ENCODE measurements at places on chromosomes 3 and 15.

- DNase-seq = no peak
Measured at GRCh38 chr3:42688016-42688415, 2.7 kb downstream of the KLHL40 start.

GRCh38 chr15:42065033-42065432 lies 29.3 kb downstream of the PLA2G4D start:
- no peak for DNase-seq

- no peak for DNase-seq
Measured at GRCh38 chr3:59101231-59101736, 51.5 kb upstream of the CFAP20DC start.

- no peak for DNase-seq
Measured at GRCh38 chr3:50274371-50275104, 4.3 kb upstream of the LSMEM2 start.

DNA sequence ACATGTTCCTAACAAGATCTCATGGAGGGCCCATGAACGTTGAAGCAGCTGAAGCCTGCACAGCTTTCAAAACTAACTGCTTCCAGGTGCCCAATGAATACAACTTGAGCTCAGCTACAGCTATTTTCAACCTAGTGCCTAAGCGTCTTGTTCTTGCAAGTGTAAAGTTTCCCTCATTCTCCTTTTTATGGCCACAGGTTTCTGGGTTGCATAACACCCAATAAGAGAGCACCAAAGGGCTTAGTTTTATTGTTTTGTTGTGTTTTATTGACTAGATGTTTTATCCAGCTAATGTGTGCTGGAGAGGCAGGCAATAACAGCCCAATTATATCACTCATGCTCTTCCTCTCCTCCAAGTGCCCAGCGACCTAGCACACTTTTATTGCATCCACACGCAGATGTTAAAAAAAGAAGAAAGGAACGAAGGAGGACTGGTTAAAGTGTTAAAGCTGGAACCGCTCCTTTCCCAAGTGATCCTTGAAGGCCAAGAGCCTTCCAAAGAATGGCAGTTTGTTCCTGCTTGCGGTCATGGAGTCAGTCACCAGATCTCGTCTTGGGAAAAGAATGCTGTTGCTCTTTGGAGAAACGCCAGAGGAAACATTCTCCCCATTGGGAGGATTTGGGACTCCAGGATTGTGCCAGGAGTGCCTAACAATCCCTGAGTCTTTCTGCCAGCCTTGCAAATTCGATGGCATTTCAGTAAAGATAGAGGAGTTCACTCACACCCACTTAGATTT lies 156.9 kb downstream of the MEX3B start:
- no peak for DNase-seq

DNA sequence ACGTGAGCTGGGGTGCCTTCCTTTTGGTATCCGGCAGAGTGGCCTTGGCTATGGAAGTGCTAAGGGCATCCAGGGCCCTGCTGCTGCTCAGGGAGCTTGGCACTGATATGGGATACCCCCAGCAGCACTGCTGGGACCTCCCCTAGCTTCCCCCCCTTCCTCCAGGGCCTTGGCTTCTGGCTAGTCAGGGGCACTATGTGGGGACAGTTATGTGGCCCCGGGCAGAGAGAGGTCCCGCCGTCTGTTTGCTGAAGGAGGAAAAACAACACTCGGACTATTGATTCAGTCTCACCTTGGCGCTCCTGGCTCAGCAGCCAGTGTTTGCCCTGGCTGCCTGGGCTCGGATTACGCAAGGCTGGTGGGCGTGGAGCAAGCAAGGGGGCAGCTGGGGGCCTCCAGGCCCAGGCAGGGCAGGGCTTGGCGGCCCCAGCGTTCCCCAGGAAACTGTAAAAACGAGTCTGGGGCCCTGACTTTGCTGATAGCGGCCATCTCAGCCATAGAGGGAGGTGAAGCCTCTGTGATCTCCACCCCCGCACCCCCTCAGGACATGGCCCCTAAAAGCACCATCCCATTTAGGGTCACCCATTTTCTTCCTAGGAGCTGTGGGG lies 5.7 kb downstream of the FURIN start:
- DNase-seq = no peak

- DNase-seq = no peak
Measured at GRCh38 chr3:187630404-187630803, 39.8 kb downstream of the SST start.

- peak; percentile 32 for DNase-seq
Measured at GRCh38 chr15:66700802-66701421, 1.1 kb upstream of the SMAD6 start.

- no peak for DNase-seq
Measured at GRCh38 chr3:173706630-173707029, 309.1 kb downstream of the NLGN1 start.

- DNase-seq = no peak
Measured at GRCh38 chr3:159928071-159928491, 60.6 kb upstream of the IL12A start.

DNA sequence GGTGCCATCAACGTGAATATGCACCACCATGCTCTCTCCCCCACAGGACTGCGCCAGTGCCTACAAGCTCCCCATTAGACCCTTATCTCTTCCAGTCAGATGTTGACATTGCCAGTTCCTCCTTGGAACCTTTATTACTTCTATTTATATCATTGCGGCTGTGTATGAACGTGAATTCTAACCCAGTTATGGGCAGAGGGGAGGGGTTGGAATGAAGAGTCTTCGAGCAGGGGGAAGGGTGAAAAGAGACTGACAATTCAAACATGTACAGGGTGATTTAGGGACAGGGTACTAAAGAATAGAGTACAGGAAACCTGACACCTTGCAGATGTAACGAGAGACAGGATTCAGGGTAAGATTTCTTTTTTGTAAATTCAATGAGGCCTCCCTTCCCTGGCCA lies 41.8 kb upstream of the ST6GAL1 start:
- peak; percentile 84 for DNase-seq

- DNase-seq = no peak
Measured at GRCh38 chr3:11335056-11335608, 62.9 kb downstream of the ATG7 start.

- no peak for DNase-seq
Measured at GRCh38 chr15:91100814-91101607, 954 bp downstream of the SV2B start.

DNA sequence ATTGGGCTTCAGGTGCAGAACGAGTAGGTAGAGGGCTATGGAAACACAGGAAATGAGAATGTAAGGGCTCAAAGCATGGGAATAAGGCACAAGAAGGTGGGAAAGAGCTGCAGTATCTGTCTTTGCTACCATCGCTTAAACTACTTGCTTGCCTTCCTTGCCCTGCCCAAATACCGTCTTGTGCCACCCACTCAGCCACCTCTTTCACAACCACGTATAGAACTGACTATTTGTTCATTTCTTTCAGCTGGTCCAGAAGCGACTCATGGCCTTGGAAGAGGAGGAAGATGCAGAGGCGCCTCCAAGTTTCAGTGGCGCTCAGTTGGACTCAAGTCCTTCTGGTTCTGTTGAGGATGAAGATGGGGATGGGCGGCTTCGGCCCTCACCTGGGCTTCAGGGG lies 11.8 kb downstream of the LPCAT4 start:
- DNase-seq = no peak

- DNase-seq = no peak
Measured at GRCh38 chr15:43439268-43439667, 53.7 kb downstream of the TP53BP1 start.

GRCh38 chr3:174268586-174268985 lies 590.5 kb upstream of the NAALADL2 start:
- no peak for DNase-seq

- DNase-seq = no peak
Measured at GRCh38 chr3:9351709-9352126, 11.1 kb upstream of the THUMPD3 start.

DNA sequence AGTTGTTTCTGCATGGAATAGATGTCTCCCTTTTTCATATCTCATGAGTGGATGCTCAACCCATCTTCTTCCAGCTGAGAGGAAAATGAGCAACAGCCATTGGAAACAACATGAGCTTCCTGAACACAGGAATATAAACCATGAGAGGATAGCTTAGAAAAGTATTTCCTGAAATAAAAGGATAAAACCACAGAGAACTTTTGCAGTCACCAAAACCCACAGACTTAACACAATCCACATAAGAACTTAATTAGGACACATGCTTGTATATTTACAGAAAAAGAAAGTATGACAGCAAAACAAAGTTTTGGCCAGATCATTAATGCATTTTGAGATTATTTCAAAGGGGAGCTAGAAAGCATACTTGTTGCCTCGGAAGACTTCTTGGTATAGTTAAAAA lies 180.5 kb upstream of the RASGRP1 start:
- DNase-seq = no peak

DNA sequence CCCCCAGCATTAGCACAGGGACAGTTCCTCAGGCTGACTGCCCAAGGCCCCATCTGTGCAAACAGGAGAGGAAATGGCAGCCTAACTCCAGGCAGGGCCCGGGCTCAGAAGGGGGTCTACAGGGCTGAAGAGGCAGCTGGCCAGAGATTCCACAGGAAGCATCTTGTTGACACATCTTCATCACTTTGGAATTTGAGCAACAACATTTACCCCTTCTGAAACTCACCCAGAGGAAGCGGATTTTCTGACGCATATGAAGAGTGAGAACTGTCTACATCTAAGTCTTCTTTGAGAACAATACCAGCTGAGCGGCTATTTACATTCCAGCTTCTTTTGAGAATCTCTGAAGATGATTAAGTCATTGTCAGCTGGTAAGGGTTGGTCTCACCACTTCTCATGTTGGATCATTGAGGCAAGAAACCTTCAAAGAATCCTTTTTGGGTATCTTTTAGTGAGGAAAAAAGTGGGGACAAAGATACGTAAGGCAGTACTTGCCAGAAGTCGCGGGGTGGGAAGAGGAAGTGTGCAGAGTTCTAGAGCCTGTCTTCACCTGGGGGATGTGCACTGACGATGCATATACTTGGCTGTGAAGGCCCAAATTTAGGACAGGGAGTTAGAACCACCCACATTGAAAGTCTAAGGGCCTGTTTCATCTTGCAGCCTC lies 25.4 kb upstream of the SRP14 start:
- no peak for DNase-seq

GRCh38 chr3:195128255-195129071 lies 142.5 kb downstream of the XXYLT1 start:
- no peak for DNase-seq

DNA sequence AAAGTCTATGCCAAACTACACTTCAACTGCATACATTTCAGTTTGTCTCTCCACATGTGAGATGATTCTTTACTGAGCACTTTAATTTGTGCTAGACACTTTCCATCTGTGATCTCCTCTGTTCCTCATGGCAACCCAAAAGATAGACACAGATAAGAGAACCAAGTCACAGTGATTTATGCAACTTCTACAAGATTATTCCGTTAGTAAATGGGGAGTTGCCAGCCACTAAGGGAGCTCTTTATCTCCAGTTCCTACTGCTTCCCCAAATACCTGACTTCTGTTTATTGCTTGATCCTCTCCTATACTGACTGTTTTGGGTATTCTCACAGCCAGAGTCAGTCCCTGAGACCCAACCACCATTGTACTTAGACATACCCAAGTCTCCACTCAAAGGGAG lies 24.1 kb upstream of the AKAP13 start:
- DNase-seq = no peak

Data from NCI-H1436 treated with DMSO at 0.1 percent for 48 hours (cell line).